Tibial nerve (tissue), 4 donors: ENCODE measurements at places on chromosomes 3 and 15. TPM values are rescaled to one million over a fixed set of nuclear protein-coding genes. Genes with fewer than 3 reads are reported as not detected.

The CCR2 gene
- total RNA-seq: 1.7 TPM

The USP50 gene
- total RNA-seq: not detected

The SNX4 gene
- 42.1 TPM for total RNA-seq

DNA sequence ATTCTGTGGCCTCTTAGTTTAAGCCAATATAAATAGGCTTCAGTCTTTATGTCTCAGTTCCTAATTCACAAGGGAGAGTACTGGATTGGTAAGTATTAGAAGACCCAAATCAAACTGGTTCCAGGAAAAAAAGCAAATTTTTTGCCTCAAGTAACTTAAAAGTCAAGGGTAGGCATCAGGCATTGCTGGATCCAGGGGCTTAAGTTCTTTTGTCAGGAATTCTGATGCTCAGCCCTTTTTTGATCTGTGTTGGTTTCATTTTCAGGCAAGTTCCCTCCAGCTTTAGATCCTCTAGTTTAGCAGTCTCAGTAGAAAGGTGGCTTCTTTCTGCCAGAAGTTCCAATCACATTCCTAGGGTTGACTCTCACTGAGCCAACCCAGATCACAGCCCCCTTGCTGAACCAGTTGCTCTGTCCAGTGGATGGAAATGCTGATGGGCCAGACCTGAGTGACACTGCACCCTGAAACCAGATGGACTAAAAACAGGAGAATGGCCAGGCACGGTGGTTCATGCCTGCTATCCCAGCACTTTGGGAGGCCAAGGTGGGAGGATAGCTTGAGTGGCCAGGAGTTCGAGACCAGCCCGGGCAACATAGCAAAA is 253.5 kb downstream of the SHQ1 start:
- no peaks in the 10 kb centered on the region for H3K27me3 ChIP-seq
- peaks cover 13% of the 10 kb centered on the region for H3K4me1 ChIP-seq
- DNase-seq: no peak
- no peak overlapping the region for H3K4me3 ChIP-seq
- no peaks in the 10 kb centered on the region for H3K36me3 ChIP-seq

- no peak overlapping the region for H3K27ac ChIP-seq
- H3K36me3 ChIP-seq: no peaks in the 10 kb centered on the region
- H3K4me1 ChIP-seq: no peaks in the 10 kb centered on the region
- no peaks in the 10 kb centered on the region for H3K27me3 ChIP-seq
These were observed 620 bp upstream of the PYGO1 start for GRCh38 chr15:55588815-55589115.

DNA sequence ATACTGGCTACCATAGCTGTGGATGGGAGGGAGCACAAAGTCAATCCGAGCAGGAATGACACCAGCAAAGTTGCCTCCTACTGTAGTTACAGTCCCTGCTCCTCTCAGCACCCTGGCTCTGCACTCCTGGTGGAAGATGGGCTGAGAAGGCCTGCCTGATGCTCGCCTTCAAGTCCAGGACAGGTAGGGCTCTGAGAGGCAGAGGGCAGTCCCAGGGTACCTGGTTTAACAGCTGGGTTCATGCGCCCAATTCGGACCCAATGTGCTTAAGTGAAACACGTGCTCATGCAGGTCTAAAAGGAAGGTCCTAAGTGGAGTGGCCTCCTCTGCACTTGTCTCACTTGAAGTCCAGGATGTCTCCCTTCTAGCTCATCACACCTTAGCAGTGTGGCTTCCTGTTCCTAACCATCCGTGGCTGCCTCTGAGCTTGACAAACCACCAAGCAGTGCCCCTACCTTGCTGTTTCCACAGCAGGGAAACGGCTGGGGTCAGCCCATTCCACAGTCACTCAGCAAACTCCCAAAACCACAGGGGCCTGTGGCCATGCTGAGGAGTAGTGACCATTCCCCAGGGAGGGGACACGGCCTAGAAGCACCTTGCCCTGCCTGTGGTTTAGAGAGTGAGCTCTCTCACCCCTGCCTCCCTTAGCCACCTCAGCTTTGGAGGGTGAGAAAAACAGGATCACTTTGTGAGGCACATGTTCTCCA is 3.9 kb upstream of the MUSTN1 start:
- no peaks in the 10 kb centered on the region for H3K27me3 ChIP-seq
- no peaks in the 10 kb centered on the region for H3K4me1 ChIP-seq
- H3K36me3 ChIP-seq: peaks cover 92% of the 10 kb centered on the region
- H3K4me3 ChIP-seq: no peak overlapping the region

- H3K4me3 ChIP-seq: no peak overlapping the region
- no peak for DNase-seq
- H3K27ac ChIP-seq: no peak overlapping the region
- no peaks in the 10 kb centered on the region for H3K4me1 ChIP-seq
- H3K27me3 ChIP-seq: no peaks in the 10 kb centered on the region
- H3K36me3 ChIP-seq: no peaks in the 10 kb centered on the region
These were observed 1153.4 kb downstream of the IGSF11 start for GRCh38 chr3:117881210-117881609.

- H3K4me3 ChIP-seq: no peak overlapping the region
- peak overlapping the region; percentile 97 for H3K27ac ChIP-seq
- H3K27me3 ChIP-seq: no peaks in the 10 kb centered on the region
- H3K36me3 ChIP-seq: peaks cover 40% of the 10 kb centered on the region
- H3K4me1 ChIP-seq: peaks cover 81% of the 10 kb centered on the region
These were observed 88.4 kb downstream of the VGLL4 start for GRCh38 chr3:11555211-11555782.

DNA sequence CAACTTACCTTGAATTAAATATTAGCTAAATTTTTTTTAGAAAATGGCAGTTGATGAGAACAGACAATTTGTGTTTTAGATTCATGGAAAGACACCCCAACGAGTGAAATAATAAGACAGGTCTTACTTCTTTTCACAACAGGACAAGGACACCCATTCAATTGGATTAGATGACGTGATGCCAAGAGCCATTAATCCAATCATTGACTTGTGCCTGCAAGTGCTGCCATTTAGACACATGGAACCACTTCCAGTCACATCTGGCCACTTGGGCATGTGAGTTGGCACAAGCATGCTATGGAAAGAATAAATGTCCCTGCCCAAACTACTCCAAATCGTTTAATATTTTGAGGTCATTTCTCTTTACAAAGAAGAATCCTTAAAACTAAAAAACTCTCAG is 1308.8 kb downstream of the ROBO2 start:
- H3K4me3 ChIP-seq: no peak overlapping the region
- no peaks in the 10 kb centered on the region for H3K4me1 ChIP-seq
- H3K27ac ChIP-seq: no peak overlapping the region

DNA sequence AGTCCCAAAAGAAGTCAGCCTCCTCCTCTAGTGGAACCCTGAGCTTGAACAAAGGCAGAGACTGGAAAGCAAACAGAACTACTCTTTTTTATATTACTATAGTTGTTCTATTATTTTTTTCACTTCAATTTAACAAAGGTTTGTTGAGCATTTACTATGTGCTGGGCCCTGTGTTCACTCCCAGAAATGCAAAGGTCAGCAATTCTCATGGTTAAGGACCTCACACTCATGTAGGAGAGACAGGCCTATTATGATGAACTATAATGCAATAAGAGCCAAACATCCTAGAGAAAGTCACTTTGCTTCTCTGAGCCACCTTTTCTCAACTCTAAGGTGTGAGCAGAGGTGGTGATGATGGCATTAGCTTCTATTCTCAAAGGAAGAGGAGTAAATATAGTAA is 82.1 kb upstream of the ARHGEF3 start:
- H3K36me3 ChIP-seq: no peaks in the 10 kb centered on the region
- no peaks in the 10 kb centered on the region for H3K27me3 ChIP-seq
- no peak for DNase-seq

- no peaks in the 10 kb centered on the region for H3K36me3 ChIP-seq
- DNase-seq: no peak
- H3K4me3 ChIP-seq: no peak overlapping the region
- no peak overlapping the region for H3K27ac ChIP-seq
- H3K4me1 ChIP-seq: no peaks in the 10 kb centered on the region
- no peaks in the 10 kb centered on the region for H3K27me3 ChIP-seq
These were observed 712.5 kb downstream of the MCTP2 start for GRCh38 chr15:94943888-94944287.

- peaks cover 3% of the 10 kb centered on the region for H3K4me1 ChIP-seq
- no peaks in the 10 kb centered on the region for H3K36me3 ChIP-seq
These were observed 167.4 kb downstream of the GAP43 start for GRCh38 chr3:115790759-115791158.

DNA sequence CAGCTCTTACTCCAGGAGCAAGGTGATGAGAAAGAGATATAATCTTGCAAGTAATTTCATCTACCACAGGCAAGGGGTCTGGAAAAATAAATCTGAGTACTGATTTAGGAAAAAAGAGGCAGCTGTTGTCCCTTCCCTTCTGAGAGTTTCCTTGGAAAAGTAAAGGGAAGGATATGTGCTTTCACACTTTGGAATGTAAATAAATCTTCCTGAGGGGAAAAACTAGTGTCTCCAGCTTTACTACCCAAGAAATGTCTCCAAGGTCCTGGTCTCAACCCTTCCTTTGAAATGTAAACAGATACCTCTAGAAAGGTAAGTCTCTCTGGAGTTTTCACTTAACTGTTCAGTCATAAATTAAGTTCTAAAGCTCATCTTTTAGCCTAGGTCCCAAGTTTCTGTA is 102.6 kb downstream of the DPH6 start:
- no peaks in the 10 kb centered on the region for H3K4me1 ChIP-seq
- H3K27me3 ChIP-seq: no peaks in the 10 kb centered on the region
- DNase-seq: no peak
- no peak overlapping the region for H3K4me3 ChIP-seq
- no peak overlapping the region for H3K27ac ChIP-seq
